ENCODE measurements at places on chromosomes 7 and 10.

DNA sequence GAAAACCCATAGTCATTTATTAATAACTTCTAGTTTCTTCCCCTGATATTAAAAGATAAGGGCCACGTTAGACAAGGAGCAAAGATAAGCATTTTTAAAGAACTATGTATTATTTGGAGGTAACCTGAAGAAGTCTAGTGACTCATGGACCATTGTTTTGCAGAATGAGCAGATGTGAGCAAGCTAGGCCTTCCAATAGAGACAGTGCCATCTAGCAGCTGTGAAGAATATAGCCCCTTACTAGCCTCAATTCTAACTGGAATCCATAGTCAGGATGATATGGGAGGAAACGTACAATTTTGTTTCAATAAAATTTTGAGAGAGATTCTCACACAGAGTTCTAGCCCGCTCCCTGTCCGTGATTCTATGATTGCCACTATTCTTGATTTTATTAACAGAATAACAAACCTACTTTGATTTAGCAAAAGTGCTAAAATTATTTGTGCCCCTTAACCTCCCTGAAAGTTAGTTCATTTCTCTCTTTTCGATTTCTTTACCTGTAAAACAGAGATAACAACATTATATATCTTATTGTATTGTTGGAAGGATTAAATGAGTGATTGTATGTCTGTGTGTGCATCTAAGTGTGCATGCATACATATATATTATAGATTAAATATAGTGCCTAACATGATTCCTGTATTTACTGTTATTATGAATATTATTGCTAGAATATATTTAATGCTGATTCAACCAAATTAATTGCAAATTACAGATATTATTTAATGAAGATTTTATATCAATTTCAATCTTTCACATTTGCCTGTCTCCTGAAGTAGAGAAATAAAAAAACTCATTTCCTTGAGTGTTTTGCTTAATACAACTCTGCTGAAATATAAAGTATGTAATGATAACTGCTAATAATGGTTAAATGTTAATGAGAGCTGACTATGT lies 22.7 kb downstream of the FAM237B start:
- no peak for DNase-seq

GRCh38 chr10:72665925-72666324 lies 26.0 kb upstream of the MCU start:
- DNase-seq: no peak

DNA sequence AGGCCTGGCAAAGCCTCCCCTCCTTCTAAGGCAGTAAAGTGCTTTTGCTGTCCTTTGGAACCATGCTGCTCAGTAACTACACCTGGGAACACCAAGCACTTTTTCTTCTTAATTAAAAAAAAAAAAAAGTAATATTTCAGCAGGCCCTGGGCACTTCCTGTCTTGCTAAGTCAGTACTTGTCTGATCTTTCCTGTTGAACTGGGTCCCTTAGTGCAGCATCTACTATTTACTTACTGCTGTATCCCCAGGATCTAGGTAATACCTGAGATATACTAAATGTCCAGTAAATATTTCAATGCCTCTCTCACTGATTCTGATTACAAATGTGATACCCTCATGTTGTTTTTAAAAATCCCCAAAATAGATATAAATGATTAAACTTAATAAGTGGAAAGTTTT lies 77.4 kb downstream of the PPP1R3C start:
- no peak for DNase-seq

GRCh38 chr10:5040781-5041470 lies 37.3 kb upstream of the AKR1C2 start:
- DNase-seq: no peak

GRCh38 chr10:48363617-48364355 lies 57.3 kb downstream of the MAPK8 start:
- no peak for DNase-seq

DNA sequence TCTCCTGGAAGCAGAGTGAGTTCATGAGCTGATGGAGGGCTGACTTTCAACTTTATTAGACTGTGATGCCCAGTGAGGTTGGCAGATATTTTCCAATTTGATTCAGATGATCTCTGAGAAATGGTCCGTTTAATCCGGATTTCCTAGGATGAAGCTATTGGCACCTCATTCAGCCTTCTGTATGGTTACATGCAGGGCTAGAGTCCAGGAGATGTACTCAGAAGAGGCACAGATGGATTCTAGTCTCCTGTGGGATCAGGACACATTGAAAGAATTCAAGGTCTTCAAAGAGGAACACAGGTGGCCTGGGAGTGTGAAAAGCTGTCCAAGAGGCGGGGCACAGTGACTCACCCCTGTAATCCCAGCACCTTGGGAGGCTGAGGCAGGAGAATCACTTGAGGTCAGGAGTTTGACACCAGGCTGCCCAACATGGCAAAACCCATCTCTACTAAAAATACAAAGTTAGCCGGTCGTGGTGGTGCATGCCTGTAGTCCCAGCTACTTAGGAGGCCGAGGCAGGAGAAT lies 23.0 kb upstream of the RHEB start:
- no peak for DNase-seq

- no peak for DNase-seq
Measured at GRCh38 chr7:27840760-27841364, 100.9 kb downstream of the TAX1BP1 start.

- DNase-seq: no peak
Measured at GRCh38 chr7:30726296-30727006, 25.5 kb upstream of the INMT start.

DNA sequence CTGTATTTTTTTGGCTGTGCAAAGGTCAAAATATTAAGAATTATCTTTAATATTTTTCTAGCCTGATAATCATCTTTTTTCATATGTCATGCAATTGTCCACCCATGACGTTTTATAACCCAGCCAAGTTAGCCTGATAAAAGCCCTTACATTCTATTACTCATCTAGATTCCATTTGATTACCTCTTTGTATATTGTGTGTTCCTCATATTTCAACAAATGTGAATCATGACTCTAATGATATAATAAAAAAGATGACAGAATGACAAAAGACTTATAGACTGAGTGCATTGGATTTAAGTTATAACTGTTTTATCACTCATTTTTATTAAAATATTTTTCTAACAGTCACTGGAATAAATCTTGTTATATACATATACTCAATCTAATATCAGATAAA lies 1560.0 kb upstream of the LRRTM3 start:
- DNase-seq: no peak

GRCh38 chr7:20411372-20411771 lies 80.7 kb downstream of the ITGB8 start:
- no peak for DNase-seq

DNA sequence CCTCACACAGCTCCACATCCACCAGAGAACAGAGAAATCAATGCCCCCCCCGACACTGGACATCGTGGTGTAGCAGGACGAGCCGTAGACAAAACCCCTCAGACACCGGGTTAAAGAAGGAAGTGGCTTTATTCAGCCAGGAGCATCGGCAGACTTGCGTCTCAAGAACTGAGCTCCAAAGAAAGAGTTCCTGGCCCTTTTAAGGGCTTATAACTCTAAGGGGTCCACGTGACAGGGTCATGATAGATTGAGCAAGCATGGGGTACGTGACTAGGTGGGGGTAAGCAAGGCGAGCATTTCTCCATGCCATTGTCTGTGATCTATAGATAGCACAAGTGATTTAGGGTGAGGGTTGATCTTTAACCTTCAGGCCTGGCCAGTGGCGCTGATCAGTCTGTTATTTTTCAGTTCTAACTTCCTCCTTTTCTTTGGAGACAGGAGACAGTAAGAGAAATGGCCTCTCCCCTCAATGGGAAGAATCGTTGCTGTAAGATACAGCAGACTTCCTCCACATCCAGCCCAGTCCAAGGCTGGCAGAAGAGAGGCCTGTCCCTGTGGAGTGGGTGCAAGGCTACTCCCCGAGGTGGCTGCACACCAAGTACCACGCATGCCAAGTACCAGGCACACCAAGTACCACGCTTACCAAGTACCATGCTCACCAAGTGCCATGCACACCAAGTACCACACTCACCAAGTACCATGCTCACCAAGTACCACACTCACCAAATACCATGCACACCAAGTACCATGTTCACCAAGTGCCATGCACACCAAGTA lies 19.5 kb upstream of the PPP2R2D start:
- no peak for DNase-seq

GRCh38 chr10:123117644-123118417 lies 17.9 kb upstream of the HMX3 start:
- no peak for DNase-seq

DNA sequence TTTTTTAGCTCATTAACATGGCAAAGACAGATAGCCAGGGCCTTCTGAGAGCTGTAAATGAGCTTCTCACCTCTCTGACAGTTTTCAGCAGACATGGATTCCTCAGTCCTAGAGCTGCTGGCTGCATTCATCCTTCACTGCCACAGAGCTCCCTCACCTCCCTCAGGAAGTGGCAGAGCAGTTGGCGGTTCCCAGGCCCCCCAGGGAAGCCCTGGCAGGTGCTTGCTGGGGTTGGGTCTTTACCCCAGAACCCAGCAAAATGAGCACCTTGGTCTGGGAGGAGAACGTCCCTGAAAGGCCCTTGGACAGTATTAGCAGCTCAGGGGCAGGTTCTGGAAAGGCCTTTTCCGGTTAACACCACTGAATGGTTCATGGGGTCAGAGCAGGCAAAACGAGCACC lies 288.0 kb downstream of the PTPRN2 start:
- DNase-seq: no peak

GRCh38 chr10:24690961-24691512 lies 32.6 kb downstream of the ARHGAP21 start:
- DNase-seq: no peak

DNA sequence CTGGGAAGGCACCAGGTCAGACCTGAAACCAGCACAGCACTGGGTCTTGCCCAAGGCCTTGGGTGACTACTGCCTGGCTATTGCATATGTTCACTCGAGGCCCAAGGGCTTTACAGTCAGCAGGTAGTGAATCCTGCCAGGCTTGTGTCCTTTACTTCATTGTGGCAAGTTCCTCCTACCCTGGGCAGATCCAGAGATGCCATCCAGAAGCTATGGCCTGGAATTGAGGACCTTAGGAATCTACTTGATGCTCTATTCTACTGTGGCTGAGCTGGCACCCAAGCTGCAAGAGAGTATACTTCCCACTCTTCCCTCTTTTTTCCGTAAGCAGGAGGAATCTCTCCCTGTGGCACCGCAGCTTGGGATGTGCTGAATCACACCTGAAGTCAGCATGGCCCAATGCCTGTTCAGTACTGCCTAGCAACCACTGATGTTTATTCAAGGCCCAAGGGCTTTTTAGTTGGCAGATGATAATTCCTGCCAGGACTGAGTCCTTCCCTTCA lies 246.7 kb upstream of the CTBP2 start:
- no peak for DNase-seq

GRCh38 chr10:57303566-57303965 lies 942.5 kb upstream of the ZWINT start:
- no peak for DNase-seq

DNA sequence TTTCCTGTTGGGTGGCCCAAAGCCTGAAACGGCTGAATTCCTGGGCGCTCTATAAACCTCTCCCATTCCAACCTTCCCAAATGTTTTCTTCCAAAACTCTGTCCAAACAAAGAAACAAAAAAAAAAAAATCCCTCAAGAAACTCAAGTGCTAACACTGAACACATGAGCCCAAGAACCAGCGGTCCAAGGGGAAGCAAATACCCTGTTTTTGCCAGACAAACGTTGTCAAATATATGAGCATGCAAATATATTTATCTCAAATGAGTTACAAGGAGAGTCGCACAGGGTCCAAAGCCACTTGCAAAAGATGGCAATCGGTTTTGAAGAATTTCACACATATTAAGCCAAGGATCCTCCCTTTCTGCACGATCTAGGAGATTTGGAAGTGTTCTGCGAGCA lies 23.3 kb upstream of the EMX2 start:
- no peak for DNase-seq

- DNase-seq: no peak
Measured at GRCh38 chr10:86413046-86413728, 46.6 kb upstream of the GRID1 start.

GRCh38 chr10:50830066-50830465 lies 55.4 kb downstream of the A1CF start:
- no peak for DNase-seq

Data from activated CD4-positive, alpha-beta T cell treated with anti-CD3 and anti-CD28 coated beads for 1 hour (primary cell).